ENCODE measurements at places on chromosomes 5 and 9. TPM values are rescaled to one million over a fixed set of nuclear protein-coding genes. Genes with fewer than 3 reads are reported as not detected.

GRCh38 chr5:139951296-139951924 is 91.7 kb downstream of the NRG2 start:
- no peak overlapping the region for H3K4me3 ChIP-seq
- no peak for DNase-seq
- no peaks in the 10 kb centered on the region for H3K4me1 ChIP-seq
- no peaks in the 10 kb centered on the region for H3K36me3 ChIP-seq
- H3K27ac ChIP-seq: no peak overlapping the region
- no peaks in the 10 kb centered on the region for H3K27me3 ChIP-seq

GRCh38 chr9:137026828-137027227 is 1.2 kb downstream of the ABCA2 start:
- no peak for DNase-seq
- H3K4me3 ChIP-seq: peak overlapping the region; percentile 68
- no peak overlapping the region for H3K27ac ChIP-seq
- H3K4me1 ChIP-seq: peaks cover 20% of the 10 kb centered on the region

DNA sequence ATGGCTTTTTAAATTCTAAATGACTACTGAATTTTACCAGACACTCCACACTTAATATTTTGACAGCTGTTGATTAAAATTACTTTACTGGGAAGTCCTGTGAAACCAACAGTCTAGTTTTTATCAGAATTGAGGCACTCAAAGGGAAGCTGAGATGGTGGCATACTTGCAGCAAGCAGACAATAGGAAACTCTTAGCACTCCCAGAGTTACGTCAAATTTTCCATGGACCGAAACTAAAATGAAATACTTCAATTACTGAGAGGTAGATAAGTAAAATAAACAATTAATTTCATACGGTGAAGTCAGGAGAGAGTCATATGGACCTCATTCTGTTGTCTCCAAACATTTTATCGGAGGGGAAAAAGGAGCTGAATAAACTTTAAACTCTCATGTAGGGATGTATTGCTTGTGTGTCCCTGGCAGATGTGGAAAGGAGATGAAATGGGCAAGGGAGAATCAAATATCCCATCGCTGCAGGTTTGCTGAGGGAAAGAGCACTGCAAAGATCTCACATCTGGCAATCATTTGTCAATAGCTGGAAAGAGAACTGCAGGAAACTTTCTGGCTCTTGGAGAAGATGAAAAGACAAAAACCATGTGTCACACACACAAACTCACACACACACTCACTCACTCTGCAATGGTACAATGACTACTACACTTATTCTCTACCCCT is 189.4 kb downstream of the BNC2 start:
- H3K4me1 ChIP-seq: no peaks in the 10 kb centered on the region
- H3K27me3 ChIP-seq: no peaks in the 10 kb centered on the region
- DNase-seq: no peak
- H3K27ac ChIP-seq: no peak overlapping the region
- H3K36me3 ChIP-seq: no peaks in the 10 kb centered on the region
- no peak overlapping the region for H3K4me3 ChIP-seq

GRCh38 chr5:53333160-53333559 is 147.3 kb upstream of the FST start:
- peak overlapping the region; percentile 72 for H3K27ac ChIP-seq
- H3K4me3 ChIP-seq: no peak overlapping the region
- no peaks in the 10 kb centered on the region for H3K27me3 ChIP-seq
- no peaks in the 10 kb centered on the region for H3K36me3 ChIP-seq
- no peak for DNase-seq

GRCh38 chr9:111399772-111400563 is 69.9 kb upstream of the OR2K2 start:
- H3K27ac ChIP-seq: no peak overlapping the region
- no peaks in the 10 kb centered on the region for H3K4me1 ChIP-seq
- H3K4me3 ChIP-seq: no peak overlapping the region

DNA sequence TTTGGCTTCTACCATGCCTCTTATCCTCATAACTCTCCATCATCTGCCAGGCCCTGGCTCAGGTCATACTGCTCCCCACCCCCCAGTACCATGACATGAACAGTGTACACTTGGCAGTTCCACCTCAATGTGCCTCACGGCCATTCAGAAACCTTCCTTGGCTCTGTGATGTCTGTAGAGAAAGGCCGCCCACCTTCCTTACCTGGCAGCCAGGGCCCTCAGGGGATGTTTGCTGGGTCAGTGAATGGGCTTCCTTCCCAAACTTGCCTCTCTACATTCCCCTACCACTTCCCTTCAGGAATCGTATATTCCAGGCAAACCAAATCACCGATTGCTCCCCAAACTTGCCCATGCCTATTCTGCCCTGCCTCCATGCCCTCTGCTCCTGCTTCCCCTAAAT is 101.1 kb downstream of the PSD2 start:
- H3K27ac ChIP-seq: no peak overlapping the region
- no peak overlapping the region for H3K4me3 ChIP-seq
- H3K36me3 ChIP-seq: no peaks in the 10 kb centered on the region
- DNase-seq: no peak
- no peaks in the 10 kb centered on the region for H3K4me1 ChIP-seq

DNA sequence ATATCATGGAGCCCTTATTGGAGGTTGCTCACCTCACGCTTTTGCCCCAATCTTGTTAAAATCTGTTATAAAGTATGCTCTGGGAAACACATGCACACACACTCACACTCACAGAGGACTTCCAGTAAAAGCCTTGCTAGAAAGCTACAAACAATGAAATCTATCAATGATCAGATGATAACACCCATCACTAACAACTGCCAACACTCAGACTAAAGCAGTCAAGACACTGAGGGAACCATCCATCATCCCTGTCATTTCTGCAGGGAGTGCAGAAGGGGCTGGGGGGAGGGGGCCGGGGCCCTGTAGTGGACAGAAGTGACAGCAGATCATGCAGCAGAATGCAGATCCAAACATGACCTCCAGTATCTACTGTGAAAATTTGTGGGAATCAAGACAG is 179.1 kb downstream of the AOPEP start:
- H3K27me3 ChIP-seq: no peaks in the 10 kb centered on the region
- no peaks in the 10 kb centered on the region for H3K36me3 ChIP-seq
- H3K27ac ChIP-seq: no peak overlapping the region
- H3K4me1 ChIP-seq: peaks cover 24% of the 10 kb centered on the region
- no peak for DNase-seq

DNA sequence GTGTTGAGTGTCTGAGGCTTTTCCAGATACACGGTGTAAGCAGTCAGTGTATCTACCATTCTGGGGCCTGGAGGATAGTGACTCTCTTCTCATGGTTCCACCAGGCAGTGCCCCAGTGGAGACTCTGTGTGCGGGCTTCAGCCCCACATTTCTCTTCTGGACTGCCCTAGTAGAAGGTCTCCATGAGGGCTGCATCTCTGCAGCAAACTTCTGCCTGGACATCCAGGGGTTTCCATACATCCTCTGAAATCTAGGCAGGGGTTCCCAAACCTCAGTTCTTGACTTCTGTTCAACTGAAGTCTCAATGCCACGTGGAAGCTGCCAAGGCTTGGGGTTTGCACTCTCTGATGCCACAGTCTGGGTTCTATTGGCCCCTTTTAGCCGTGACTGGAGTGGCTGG is 256.6 kb upstream of the ITGA1 start:
- DNase-seq: no peak
- no peak overlapping the region for H3K4me3 ChIP-seq
- no peaks in the 10 kb centered on the region for H3K27me3 ChIP-seq
- no peaks in the 10 kb centered on the region for H3K4me1 ChIP-seq

DNA sequence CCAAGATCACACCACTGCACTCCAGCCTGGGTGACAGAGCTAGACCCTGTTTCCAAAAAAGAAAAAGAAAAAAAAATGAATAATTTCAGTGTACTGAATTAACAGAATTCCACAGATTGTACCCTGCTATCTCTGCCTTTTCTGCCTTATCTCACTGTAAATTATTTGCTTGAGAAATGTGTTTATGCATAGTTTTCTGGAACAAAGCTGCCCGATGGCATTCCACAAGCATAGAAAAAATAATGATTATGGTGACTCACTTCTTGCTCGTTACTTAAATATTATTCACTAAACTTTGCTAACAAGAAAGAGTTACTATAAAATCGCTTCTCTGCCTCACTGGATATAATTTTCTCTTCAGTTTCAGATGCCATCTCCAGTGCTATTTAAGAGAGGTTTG is 88.7 kb upstream of the FAM169A start:
- DNase-seq: no peak
- H3K27me3 ChIP-seq: no peaks in the 10 kb centered on the region
- no peak overlapping the region for H3K4me3 ChIP-seq

DNA sequence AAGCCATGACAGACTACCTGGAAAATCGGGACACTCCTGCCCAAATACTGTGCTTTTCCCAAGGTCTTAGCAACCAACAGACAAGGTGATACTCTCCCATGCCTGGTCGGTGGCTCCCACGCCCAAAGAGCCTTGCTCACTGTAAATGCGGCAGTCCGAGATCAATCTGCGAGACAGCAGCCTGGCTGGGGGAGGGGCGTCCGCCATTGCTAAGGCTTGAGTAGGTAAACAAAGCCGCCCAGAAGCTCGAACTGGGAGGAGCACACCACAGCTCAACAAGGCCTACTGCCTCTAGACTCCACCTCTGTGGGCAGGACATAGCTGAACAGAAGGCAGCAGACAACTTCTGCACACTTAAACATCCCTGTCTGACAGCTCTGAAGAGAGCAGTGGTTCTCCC is 272.1 kb upstream of the CCNG1 start:
- H3K4me1 ChIP-seq: no peaks in the 10 kb centered on the region
- no peaks in the 10 kb centered on the region for H3K27me3 ChIP-seq
- DNase-seq: no peak
- H3K4me3 ChIP-seq: no peak overlapping the region

DNA sequence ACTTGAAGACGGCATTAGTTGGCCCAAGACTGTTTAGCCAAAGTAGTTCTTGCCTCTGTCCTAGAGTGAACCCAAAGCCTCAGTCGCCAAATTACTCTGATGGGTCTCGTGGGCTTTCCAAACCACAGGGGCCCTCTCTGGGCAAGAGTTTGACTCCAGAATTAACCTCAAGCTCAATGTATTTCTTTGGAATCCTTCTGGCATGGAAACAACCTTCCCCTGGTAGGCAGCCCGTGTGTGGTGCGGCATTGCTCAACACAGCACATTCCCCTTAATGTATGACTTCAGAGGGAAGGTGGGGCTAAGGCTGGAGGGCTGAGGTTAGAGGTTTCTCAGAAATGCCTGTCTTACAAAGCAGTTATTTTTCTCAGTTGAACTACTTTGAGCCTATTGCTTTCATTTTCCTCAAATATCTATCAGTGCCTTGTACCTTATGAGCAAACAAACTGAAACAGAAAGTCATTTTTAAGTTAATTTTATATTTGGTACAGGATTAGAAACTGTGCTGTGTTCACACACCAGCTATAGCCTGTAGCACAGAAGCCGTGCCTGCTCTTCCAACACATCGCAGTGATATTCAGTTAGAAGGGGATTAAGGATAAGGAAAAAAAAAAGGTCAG is 123.9 kb upstream of the HAPLN1 start:
- H3K27me3 ChIP-seq: no peaks in the 10 kb centered on the region
- H3K27ac ChIP-seq: no peak overlapping the region
- no peaks in the 10 kb centered on the region for H3K36me3 ChIP-seq
- no peaks in the 10 kb centered on the region for H3K4me1 ChIP-seq
- DNase-seq: no peak
- H3K4me3 ChIP-seq: peak overlapping the region; percentile 53

DNA sequence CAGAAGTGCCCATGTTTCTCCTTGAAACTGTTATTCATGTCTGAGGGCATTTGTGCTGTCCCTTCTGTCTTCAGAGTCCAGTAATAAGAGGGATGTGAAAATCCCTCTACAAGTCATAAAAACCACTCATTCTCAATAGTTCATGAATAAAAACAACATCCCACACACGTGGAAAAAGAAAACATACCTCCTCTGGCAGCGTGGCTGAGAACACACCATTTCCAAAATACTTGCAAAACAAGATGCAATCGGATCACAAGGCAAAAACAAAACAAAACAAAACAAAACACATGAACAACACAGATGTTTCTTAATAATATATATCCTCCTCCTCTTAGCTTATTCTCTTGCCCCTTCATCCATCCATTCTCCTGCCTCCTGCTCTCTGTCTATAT is 71.0 kb upstream of the EQTN start:
- DNase-seq: no peak
- no peak overlapping the region for H3K27ac ChIP-seq
- no peaks in the 10 kb centered on the region for H3K27me3 ChIP-seq
- H3K4me1 ChIP-seq: peaks cover 44% of the 10 kb centered on the region
- no peak overlapping the region for H3K4me3 ChIP-seq

The RASGEF1C gene
- total RNA-seq: not detected

The SLC25A2 gene
- total RNA-seq: 2.0 TPM

The TMEFF1 gene
- total RNA-seq: not detected

The TPM2 gene
- 5,700 TPM for total RNA-seq

The TSSK1B gene
- not detected for total RNA-seq

The BRINP1 gene
- total RNA-seq: 1.8 TPM

The SLC12A7 gene
- 34.6 TPM for total RNA-seq

The SAP30L gene
- total RNA-seq: 85.6 TPM
